ENCODE measurements at places on chromosomes 3 and 15.

DNA sequence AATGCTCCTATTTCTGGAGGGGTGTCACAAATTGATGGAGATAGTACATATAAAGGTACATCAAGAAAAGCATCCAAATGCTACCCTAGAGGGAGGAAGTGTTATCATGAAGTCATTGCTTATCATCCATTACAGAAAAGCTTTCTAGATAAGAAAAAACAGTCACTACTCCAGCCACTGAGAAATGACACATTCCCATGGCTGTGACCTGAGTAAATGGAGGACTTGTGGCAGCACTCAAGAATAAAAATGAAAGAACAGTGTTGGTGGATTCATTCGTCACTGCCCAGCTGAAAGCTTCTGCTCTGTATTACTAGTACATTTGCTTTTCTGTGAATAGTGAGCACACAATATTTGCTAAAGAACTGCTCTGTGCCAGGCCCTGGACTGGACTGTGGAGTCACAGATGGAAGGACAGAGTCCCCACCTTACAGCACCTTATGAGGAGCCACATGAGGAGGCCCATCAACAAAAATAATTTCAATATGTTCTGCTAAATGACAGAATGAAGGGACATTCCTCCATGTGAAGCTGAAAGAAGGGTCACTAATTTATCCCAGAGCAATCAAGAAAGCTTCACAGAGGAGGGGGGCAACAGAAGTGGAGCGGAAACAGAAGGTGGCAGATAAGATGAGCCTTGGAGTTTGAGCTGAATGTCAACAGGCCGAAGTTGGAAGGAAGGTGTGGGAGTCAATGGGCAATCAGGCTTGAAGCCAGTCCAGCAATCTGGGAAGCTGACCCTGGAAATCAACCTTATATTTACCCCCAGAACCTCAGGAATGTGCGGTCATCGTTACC, 343.5 kb upstream of the TRIM42 start:
- no peak for DNase-seq

GRCh38 chr3:196246612-196247308, 30.4 kb downstream of the SLC51A start:
- DNase-seq: no peak

DNA sequence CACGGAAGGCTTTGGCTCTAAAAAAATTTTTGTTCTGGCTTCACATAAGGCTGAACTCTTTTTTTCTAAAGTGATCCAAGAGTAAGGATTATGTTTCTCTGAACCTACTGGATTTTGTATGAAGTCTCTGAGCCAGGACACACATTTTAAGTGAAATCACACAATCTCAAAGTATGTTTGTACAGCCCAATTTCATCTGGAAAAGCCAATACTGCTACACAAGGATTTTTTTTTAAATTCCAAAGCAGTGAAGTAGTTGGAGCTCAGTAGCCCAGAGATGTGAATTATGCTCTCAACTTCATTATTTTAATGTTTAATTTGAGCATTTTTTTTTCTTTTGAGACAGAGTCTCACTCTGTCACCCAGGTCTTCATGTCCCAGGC, 243.9 kb downstream of the FAM43A start:
- no peak for DNase-seq

DNA sequence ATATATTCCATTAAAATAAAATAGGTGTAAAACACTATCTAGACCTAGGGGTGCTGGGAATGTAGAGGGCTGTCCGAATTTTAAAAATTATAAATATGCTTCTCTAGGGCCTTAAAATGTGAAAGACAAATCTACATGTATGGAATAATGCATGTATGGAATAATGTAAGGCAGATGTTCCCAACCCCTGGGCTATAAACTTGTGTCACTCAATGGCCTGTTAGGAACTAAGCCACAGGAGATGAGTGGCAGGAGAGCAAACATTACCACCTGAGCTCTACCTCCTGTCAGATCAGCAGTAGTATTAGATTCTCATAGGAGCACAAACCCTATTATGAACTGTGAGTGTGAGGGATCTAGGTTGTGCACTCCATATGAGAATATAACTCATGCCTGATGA, 482.6 kb upstream of the TGFBR2 start:
- DNase-seq: no peak

- no peak for DNase-seq
These were observed 63.9 kb downstream of the XXYLT1 start for GRCh38 chr3:195207056-195207455.

GRCh38 chr15:70248116-70249025, 150.7 kb upstream of the TLE3 start:
- DNase-seq: no peak

- DNase-seq: peak; percentile 29
These were observed 129.1 kb downstream of the RAP2B start for GRCh38 chr3:153291059-153291685.

GRCh38 chr15:99586121-99586520, 20.3 kb downstream of the MEF2A start:
- no peak for DNase-seq

DNA sequence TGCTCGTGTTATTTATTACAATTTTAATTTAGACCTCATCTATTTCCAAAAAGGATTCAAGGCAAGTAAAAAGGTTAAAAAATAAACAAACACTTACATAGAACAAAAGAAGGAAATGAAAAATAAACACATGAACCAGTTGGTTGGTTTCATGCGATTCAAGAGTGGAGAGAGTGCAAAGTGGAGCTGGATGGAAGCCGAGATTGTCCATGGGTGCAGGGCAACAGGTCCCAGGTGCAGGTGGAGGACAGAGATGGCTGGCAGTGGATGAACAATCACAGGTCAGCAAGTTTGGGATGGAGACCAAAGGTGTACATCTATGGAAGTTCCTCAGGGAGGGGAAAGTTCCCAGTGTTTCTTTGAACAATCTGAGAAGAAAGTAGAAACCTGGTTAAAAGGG, 11.6 kb upstream of the SEMA5B start:
- no peak for DNase-seq

- DNase-seq: no peak
These were observed 562.5 kb downstream of the UNC13C start for GRCh38 chr15:54540721-54541120.

DNA sequence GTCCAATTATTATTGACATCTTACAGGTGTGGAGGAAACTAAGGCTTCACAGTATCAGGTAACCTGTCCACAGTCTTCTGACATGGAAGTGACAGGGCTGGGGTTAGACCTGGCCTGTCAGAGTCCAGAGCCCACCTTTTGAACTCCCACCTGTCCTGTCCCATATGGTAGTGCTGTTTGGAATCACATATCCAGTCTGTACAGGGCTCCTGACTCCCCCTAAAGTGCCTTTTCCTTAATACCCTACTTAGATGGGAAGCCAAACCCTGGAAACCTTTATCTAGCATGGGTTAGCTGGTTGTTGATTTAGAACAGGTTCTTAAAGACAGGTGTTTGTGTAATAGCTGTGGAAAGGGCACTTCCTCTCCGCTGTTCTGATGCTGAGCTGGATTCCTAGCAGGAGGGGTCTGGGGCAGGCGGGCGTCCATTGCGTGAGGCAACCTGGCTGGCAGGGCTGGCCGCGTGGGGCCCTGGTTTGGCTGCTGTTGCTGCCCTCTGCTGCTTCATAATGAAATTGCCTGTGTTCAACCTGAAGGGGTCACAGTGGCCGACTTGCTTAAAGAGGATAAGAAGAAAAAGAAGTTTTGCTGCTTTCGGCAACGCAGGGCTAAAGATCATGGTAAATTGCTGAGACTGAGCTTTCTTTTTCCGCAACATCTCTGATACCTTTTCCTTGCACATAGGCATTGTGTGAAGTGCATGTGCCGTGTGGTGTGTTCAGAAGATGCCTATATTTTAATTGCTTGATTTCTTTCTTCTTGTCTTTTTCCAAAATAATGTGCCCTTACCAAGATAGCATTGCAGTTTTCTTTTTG, 136.2 kb downstream of the CHDH start:
- DNase-seq: peak; percentile 69

DNA sequence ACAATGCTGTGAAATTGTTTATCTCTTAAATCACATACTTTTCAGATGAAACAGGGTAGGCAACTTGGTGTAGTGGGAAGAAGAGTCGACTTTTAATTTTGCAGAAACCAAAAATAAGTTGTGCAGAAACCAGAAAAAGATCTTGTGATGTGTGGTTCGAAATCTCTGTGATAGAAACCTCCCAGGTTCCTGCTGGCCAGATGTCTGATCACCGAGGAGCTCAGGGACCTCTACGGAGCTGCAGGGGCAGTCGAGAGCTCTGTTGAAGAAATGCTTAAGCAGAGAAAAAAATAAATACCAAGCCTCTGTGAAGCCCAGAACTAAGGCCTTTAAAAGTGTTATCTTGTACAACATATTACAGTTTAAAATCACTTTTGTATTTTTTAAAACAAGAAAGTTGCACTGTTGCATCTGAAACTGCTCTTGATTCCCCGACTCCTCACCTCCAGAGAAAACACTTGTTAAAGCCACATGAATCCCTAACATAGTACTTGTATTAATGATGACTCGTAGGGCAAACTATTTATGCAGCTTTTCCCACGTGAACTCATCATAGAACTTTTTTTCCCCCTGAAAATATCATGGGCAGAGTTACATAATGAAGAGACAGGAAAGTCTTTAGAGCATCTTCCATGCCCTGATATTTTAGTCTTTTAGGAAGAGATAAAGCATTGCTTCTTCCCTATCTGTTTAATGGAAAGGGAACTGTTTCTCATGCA, 51.3 kb downstream of the CCK start:
- DNase-seq: no peak

- DNase-seq: no peak
These were observed 255.4 kb upstream of the ARPP21 start for GRCh38 chr3:35383719-35384555.

GRCh38 chr15:62452026-62452425, 286.9 kb upstream of the C2CD4B start:
- DNase-seq: no peak

GRCh38 chr3:128568602-128569490, 75.8 kb upstream of the GATA2 start:
- no peak for DNase-seq

DNA sequence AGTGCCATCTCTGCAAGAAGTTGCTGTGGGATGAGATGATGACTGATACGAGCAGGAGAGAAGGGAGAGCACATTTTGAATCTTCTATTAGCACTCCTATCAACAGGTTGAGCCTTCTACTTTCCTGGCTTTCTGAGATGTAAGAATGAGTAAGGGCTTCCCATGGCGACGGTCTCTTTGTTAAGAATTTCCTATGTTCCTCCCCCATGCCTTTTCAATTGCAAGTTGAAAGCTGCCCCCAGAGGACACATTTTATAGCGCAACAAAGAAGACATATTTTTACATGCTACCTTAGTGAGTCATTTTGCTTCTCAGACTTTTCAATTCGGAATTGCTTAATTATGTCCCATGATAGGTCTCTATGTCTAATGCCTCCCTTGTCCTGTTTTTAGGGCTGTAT, 71.3 kb upstream of the LRTM1 start:
- DNase-seq: peak; percentile 9

- DNase-seq: peak; percentile 27
These were observed 114.2 kb downstream of the KLF13 start for GRCh38 chr15:31440754-31441311.

GRCh38 chr15:26129852-26130251, 266.7 kb upstream of the ATP10A start:
- no peak for DNase-seq

GRCh38 chr15:77420610-77421369, at the start of gene HMG20A:
Gene HMG20A, plus strand, starts transcription at chr15:77420888. Its CDS starts 37,520 bp downstream, at chr15:77458408.
- peak; percentile 64 for DNase-seq

GRCh38 chr3:15206662-15207576, 873 bp downstream of the CAPN7 start:
- DNase-seq: no peak

- no peak for DNase-seq
These were observed 38.2 kb downstream of the STAG1 start for GRCh38 chr3:136714020-136714419.

DNA sequence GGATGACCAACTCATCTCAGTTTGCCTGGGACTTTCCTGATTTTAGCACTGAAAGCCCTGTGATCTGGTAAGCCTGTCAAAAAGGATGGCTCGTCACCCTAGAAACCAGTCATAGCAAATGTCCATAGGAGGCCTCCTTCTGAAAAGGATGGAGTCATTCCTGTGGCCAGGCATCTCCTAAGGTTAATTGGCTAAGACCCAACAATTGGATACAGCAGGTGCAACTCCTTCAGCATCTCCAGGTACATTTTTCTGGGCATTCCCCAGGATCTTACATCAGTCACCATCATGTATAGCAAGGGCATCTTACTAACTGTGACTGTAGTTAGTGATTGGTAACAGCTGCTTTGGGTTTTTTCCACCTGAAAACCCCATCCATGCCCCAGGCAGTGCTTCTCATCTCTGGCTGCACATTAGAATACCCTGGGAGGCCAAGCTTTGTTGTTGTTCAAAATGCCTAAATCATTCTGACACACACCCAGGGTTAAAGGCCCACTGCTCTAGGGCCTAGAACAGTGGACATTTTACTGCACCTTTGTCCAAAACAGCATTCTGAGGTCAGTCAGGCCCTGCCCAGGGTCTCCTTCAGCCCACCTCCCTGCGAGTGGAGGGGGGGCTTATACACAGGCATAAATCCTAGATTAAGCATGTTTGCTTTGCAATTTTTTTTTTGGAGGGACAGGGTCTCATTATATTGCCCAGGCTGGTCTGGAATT, 28.3 kb upstream of the GALNT15 start:
- DNase-seq: no peak

- peak; percentile 5 for DNase-seq
These were observed 47.2 kb upstream of the IQSEC1 start for GRCh38 chr3:13120289-13120927.

- DNase-seq: no peak
These were observed 35.5 kb upstream of the ATP1B3 start for GRCh38 chr3:141840737-141841544.

DNA sequence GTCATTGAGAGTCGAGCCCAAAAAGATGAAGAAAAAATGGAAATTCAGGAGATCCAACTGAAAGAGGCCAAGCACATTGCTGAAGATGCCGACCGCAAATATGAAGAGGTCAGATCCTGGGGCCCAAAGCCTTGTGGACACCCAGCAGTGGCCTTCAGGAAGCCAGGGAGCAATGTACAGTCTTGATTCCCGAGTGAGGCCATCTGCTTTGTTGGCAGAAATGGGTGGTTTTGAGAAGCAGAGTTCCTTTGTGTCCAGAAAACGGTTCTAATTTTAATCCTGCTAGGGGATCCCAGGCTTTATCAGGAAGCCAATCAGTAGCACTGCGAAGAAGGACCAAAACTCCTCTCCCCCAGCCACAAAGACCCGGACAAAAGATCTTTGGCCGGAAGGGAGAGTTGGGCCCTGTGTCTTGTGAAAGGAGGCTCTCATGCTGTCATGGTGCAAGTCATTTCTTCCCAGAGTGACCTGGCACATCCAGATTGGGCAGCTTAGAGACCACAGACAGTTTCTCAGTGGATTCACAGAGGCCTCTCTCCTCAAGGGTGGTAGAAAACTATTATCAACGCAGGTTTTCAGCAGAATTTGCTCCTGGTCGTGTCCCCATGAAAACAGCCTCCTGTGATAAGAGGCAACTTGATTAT, 17.1 kb downstream of the TPM1 start:
- DNase-seq: no peak
